Stimulated activated CD8-positive, alpha-beta memory T cell treated with anti-CD3 and anti-CD28 coated beads, Interleukin-2, amount 100 ng/mL, for 1 hour (primary cell): ENCODE measurements at places on chromosomes 2 and 18.

DNA sequence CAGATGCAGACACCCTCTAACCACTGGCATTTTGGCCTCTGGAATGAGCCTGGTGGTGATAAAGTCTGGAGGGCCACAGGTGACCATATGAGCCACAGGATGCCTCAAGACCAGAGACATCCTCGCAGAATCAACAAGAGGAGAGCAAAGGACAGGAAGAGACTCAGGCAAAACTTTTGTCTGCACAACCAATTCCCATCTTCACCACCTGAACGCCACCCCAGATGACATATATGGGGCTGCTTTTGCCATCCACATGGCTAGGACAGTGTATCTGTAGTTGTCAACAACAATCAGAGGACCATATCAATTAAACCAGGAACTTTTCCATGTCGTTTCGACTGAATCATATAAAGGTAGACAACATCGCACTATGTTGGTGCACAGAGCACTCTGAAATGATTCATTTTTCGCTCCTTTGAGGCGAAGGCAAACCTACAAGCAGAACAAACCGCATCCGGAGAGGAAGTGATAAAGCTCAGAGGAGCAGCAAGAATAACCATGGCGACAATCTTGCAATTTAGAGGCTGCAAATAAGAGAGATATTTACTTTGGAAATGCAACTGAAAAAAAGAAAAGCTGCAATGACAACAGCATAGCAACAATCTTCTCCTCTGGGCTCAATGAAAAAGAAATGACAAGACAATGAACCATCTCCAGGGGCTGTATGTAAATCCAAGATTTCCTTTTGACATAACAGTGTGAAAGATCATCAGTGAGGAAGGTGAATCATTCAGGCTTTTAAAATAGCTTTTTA lies 204.5 kb downstream of the ARL4C start:
- no peak for DNase-seq

GRCh38 chr18:22129778-22130177 lies 39.6 kb upstream of the GATA6 start:
- no peak for DNase-seq

DNA sequence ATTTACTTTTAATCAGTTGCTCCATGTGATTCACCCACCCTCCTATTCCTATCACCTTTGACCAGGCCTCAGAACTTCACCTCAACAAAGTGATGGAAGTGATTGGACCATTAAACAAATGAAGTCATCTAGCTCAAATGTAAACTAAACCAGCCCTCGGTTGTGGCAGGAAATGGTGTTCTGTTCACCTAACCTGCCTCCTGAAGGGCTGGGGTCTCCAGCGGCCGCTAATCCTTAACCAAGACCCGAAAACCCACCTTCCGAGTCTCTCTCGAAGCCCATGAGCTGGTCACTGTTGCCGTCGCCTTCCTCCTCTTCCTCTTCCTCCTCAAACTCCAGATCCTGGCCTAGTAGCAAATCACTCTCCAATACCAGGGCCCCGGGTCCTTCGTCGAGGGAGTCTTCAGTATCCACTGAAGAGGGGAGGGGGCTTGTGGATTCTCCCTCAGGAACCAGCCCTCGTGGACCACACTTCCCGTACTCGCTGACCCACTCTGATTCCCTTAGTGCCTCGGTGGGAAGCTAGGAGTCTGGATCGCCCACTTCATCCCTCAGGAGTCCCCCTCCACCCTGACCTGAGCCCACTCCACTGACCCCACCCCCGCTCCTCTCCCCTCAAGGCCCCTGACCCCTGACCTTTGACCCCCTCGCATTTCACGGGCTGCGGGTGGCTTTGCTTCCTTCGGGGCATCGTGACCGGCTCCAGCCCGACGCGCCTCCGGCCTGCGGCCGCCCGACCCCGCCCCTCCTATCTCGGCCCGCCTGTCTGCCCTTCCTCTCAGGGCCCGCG lies 503 bp downstream of the ZNF513 start:
- no peak for DNase-seq

GRCh38 chr2:231605607-231606091 lies 13.0 kb downstream of the TEX44 start:
- DNase-seq = no peak

GRCh38 chr2:133504566-133505505 lies 63.4 kb downstream of the NCKAP5 start:
- no peak for DNase-seq

GRCh38 chr18:66410692-66411091 lies 193.2 kb downstream of the CDH19 start:
- DNase-seq = no peak

DNA sequence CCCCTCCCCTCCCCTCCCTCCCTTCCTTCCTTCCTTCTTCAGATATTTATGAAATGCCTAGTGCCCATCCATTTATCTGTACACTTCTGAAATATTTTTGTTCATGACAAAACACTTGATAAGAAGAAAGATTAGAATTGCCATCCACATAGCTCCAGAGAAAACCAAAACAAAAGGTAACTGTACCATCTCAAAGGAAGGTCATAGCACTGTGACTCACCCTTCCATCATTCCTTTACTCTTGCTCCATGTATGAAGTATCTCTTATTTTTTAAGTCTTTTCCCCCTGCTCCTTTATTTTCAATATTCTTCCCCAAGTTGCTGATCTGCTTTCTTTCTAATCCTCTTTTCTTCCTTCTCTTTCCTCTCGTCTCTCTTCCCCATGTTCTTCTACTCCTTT lies 9.9 kb downstream of the CNTNAP5 start:
- DNase-seq = no peak

GRCh38 chr2:42910645-42911405 lies 118.4 kb upstream of the HAAO start:
- DNase-seq = no peak

- DNase-seq = no peak
Observed at GRCh38 chr2:120596191-120596811, 139.4 kb upstream of the GLI2 start.

- DNase-seq = peak; percentile 32
Observed at GRCh38 chr2:212686285-212686895, 147.8 kb upstream of the ERBB4 start.

DNA sequence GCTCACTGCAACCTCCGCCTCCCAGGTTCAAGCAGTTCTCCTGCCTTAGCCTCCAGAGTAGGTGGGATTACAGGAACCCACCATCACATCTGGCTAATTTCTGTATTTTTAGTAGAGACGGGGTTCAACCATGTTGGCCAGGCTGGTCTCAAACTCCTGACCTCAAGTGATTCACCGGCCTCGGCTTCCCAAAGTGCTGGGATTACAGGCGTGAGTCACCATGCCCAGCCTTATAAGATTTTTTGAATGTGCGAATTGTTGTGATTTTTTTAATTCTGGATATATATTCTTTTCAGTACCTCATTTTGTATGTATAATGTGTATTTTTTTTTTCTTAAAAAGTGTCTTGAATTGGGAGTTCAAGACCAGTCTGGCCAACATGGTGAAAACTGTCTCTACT lies 42.0 kb upstream of the CCDC150 start:
- DNase-seq = no peak

DNA sequence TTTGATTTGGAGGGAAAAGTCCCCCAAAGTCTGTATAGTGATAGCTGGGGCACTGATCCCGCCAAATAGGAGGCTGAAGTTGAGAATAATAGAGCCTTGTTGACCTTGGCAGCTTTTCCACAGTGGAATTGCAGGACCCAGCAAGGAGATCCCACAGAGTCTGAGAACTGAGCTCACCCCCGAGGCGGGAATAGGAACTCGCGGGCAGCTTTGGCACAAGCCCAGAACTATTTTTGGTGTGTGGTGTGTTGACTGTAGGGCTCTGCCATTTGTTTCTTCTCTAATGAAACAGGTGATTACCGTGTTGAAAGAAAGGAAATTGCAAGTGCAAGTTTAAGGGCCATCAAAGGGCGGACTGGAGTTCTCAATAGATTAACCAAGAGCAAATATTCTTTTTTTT lies 34.0 kb downstream of the SH3RF3 start:
- DNase-seq = no peak
